Activated CD4-positive, alpha-beta T cell treated with anti-CD3 and anti-CD28 coated beads, Interleukin-2, amount 50 U/mL, for 24 hours (primary cell): ENCODE measurements at places on chromosomes 2 and 18.

DNA sequence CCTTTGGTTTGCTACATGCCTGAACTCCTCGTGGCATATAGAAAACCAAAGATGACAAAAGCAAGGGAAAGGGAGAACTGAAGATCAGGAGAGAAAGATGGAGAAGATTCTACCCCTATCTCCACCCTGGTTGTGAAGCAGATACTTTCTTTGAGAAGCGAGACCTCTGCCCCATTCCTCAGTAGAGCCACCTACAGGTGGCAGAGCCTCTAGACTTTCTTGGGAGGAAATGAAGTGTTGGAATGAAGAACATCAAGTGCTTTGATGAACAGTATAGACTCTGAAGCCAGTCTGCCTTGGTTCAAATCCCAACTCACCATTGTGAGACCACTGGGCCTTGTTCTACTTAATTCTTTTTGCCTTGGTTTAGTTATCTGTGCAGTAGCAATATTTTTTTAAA, 348.8 kb upstream of the ETAA1 start:
- DNase-seq, result no peak

DNA sequence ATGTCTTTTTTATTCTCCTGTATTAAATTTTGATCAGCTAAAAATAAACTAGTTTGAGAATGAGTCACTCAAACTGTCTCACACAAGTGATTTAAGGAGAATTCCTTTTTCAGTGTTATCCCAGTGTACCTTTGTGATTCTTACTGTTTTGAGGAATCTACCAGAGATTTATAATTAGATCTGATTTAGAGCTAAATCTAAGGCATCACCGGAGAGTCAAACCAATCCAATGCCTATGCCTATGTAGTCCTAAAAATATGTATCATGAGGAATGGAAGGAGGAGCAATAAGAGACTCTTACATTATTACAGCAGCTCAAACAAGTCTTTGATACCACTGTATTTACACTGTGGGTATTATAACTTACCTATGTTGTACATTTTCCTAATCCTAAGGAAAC, 63.4 kb upstream of the CYP20A1 start:
- no peak for DNase-seq

DNA sequence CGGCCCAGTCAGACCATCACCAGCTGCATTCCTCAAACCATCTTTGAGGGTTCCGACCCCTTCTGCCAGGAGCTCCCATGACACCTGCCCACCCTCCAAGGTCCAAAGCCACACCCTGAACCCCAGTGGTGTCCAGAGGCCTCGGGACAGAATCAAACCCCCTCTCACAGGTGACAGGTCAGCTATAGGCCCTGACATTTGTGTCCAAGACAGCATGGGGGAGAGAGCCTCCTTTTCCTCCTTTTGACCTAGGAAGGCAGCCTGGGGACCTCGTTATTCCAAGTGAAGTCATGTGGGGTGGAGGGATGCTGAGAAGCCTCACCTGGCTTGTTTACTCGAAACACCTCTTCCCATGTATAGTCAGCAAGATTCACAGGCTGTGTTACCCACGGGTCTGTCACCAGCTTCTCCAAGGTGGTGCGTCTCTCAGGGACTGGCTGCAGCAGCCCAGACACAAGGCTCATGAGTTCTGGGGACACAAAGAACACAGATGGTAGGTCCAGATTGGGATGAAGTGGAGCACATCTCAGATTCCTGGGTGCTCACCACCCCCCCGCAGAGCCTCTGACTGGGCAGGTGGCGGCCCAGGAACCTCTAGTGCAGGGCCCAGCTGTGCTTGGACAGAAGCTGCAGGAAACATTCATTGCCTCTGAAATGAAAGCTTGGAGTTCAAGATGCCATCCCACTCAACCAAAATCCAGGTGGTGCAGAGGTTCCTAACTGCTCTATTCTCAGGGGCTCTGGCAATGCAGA, 5.1 kb upstream of the MTERF4 start:
- no peak for DNase-seq

DNA sequence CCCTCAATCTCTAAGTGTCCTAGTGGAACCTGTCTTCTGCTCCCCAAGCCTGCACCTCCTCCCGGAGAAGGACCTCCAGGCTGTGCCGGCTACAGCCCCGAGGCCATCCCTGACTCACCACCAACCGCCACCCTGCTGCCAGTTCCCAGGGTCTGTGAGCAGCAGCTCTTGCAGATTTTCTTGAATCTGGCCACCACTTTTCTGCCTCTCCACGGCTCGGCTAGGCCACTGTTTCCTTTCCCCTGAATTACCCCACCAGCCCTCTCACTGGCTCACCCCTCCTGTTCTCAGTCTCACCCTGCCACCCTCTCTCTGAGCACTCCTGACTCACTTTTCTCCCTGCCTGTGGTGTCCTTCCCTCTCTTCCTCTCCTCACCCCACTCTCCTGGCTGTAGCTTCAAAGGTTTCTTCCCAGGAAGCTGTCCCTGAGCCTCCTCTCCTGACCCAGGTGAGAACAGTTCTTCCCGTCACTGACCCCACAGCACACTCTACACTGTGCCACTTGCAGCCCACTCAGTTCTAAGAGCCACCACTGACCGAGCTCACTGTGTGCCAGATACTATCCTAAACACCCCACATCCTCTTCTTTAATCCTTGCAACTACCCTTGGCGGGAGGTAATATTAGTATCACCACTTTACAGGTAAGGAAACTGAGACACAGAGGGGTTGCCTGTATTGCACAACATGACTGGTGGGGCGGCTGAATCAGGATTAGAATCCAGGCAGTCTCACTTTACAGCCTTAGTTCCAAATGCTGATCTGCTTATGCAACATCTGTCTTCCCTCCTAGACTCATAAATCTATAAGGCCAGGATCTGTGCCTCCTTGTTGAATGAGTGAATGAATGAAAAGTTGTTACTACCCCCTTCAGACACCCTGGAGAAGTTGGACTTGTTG, 111.6 kb downstream of the SMAD7 start:
- no peak for DNase-seq

DNA sequence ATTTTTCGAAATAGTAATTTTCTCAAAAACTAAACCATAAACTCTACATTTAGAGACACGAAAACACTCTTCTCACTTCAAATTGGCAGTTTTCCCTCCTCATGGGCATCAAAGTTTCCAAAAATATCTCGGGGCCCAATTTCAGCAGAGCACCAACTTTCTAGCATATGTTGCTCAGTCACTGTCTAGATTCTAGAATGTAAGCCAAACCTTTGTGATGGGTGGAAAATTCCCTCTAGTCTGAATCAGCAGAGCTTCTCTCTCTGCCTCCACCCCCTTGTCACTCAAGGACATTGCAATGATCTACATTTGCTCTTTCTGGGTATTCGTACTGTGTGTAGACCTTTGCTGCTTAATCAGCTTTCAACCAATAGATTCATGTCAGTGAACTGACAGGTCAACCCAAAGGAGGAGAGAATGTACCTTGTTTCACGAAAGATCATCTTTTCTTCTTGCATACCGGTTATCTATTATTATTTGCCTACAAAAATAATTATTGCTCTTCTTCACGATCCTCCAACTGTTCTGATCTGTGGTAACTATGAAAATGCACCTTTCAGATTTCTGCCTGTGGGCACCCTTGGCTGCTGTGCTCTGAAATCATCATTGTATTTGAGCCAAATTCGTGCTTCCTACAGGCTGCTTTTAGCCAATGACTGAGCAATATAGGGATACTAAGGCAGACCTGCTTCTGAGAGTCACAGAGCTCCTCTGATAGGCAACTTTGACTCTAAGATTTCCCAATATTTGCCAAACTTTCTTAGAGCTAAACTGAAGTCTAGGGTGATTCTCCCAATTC, 38.7 kb upstream of the GLS start:
- no peak for DNase-seq
